ENCODE measurements at places on chromosomes 4 and X. TPM values are rescaled to one million over a fixed set of nuclear protein-coding genes. Genes with fewer than 3 reads are reported as not detected.

- no peaks in the 10 kb centered on the region for H3K4me1 ChIP-seq
- no peak overlapping the region for H3K4me3 ChIP-seq
- no peak for DNase-seq
- no peak overlapping the region for H3K27ac ChIP-seq
- H3K36me3 ChIP-seq: no peaks in the 10 kb centered on the region
- H3K27me3 ChIP-seq: no peaks in the 10 kb centered on the region
Observed at GRCh38 chrX:108064613-108065012, 19.7 kb downstream of the VSIG1 start.

GRCh38 chrX:101602077-101602476, 15.7 kb downstream of the ARMCX6 start:
- no peaks in the 10 kb centered on the region for H3K36me3 ChIP-seq
- H3K4me3 ChIP-seq: no peak overlapping the region
- no peaks in the 10 kb centered on the region for H3K4me1 ChIP-seq
- H3K27ac ChIP-seq: no peak overlapping the region
- no peaks in the 10 kb centered on the region for H3K27me3 ChIP-seq

GRCh38 chr4:187172340-187172761, 448.7 kb upstream of the FAT1 start:
- no peak overlapping the region for H3K4me3 ChIP-seq
- H3K4me1 ChIP-seq: no peaks in the 10 kb centered on the region
- no peak for DNase-seq
- H3K27ac ChIP-seq: no peak overlapping the region

DNA sequence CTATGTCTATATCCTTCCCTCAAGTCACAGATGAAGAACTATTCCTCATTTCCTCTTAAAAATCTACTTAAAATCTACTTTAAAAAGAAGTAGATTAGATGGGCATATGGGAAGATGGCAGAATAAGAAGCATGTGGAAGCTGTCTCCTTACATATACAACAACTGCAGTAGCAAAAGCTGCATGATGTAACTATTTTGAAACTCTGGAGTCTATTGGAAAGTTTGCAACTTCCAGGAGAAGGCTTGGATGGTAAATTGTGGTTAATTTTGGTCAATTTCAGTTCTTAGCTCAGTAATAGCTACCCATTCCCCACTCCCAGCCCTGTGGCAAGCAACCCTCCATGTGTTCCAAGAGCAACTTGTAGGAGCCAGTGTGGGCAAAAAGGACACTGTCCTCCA, 36.9 kb downstream of the MORC4 start:
- DNase-seq: no peak
- H3K36me3 ChIP-seq: no peaks in the 10 kb centered on the region
- H3K27ac ChIP-seq: no peak overlapping the region

DNA sequence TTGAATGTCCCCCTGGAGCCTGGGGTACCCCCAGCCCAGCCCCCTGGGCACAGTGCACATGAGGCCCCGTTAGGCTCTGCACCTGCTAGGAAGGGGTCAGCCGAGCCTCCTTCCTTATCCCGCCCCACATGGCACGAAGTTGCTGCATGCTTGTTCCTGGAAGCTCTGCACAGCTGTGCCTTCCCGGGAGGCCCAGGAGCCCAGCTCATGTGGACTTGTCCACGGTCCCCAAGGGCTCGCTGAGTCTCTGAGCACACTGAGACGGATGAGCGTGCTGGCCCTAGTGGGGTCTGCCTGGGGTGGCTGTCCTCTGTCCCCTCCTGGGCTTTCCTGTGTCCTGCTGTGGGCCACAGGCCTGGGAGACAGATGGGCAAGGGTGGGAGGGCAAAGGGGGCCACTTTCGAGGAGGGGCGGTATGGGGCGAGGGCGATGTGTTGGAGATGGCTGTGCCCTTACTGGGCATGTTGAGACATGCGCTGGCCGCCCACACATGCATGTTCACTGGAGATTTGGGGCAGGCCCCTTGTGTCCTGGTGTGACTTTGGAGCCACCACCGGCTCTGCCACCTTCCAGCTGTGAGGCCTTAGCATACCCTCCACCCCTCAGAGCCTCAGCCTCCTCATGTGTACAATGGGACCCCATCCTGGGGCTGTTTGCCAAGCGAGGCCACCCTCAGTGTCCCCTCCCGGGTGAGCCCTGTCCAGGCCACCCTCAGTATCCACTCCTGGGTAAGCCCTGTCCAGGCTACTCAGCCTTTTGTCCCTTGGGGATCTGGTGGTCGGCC, 237.6 kb downstream of the AFAP1 start:
- no peaks in the 10 kb centered on the region for H3K36me3 ChIP-seq
- no peak overlapping the region for H3K4me3 ChIP-seq
- H3K4me1 ChIP-seq: no peaks in the 10 kb centered on the region
- DNase-seq: no peak
- H3K27ac ChIP-seq: no peak overlapping the region

GRCh38 chrX:49186125-49187027, at the start of gene PRICKLE3:
Gene PRICKLE3, minus strand, starts transcription at chrX:49186373. Its CDS starts 76 bp downstream, at chrX:49186297.
- peaks cover 5% of the 10 kb centered on the region for H3K4me1 ChIP-seq
- H3K36me3 ChIP-seq: peaks cover 3% of the 10 kb centered on the region

DNA sequence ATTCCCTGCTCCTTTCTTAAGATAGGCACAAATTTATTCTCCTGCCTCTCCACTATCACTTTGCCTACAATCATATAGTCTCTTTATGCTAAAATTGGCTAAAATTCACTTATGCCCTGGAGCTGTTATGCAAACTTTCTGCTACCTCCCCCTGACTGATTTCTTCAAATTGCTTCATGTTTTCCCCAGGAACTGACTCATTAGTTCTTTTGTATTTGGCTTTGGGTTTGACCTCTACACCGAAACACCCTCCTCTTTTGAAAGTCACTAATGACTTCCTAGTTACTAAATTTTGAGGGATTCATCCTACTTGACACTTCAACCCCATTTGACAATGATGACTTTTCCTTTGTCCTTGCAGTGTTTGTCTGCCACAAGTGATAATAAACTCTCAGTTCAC, 222.6 kb downstream of the NDST4 start:
- H3K27ac ChIP-seq: no peak overlapping the region
- no peaks in the 10 kb centered on the region for H3K27me3 ChIP-seq
- no peak for DNase-seq

Gene RS1
- not detected for total RNA-seq
